Panc1 (cell line): ENCODE measurements at places on chromosomes 4 and X.

- DNase-seq, result no peak
These were observed 10.8 kb upstream of the CRLF2 start for GRCh38 chrX:1223242-1223600.

- no peak for DNase-seq
These were observed 106.3 kb downstream of the SORCS2 start for GRCh38 chr4:7298619-7299009.

- DNase-seq, result no peak
These were observed 3.6 kb downstream of the TLR1 start for GRCh38 chr4:38800961-38801450.

DNA sequence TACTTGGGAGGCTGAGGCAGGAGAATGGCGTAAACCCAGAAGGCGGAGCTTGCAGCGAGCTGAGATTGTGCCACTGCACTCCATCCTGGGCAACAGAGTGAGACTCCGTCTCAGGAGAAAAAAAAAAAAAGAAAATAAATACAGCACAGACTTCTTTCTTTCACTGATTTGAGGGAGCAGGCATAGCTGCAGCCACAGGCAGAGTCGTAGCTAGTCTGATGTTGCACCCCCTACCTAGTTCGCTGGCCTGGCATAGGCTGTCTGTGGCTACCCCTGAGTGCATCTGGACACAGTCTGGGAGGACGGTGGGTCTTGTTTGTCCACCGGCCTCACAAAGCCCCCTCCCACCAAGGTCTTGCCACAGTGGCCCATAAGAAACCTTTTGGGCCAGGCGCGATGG is 21.4 kb downstream of the IL3RA start:
- DNase-seq, result no peak

- DNase-seq, result no peak
These were observed 102.1 kb upstream of the AP1S2 start for GRCh38 chrX:15956681-15957080.

DNA sequence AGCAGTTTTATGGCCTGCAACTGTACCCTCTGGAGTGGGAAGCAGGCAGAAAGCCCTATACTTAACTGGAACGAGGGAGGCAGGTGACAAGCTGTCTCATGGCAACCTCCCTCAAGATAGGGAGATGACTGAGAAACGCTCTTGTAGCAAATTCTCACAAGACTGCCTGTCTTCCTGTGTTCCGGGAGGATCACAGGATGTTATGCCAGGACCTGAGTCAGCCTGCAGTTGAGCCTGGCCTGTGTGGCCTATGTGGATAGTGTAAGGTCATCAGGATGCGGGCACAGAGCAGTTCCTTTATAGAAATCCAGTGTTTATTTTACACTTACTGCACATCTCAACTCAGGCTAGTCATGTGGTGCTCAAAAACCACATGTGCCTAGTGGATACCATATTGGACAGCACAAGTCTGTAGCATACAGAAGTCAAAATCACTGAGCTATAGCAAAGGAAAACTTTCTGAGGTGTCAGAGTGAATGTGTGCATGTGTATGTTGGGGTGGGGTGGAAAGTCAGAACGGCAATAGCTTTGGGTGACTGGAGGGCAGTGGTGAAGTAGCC is 25.2 kb downstream of the TAF7L start:
- DNase-seq, result no peak

GRCh38 chrX:139784807-139785206 is 76.8 kb upstream of the MCF2 start:
- DNase-seq, result no peak

DNA sequence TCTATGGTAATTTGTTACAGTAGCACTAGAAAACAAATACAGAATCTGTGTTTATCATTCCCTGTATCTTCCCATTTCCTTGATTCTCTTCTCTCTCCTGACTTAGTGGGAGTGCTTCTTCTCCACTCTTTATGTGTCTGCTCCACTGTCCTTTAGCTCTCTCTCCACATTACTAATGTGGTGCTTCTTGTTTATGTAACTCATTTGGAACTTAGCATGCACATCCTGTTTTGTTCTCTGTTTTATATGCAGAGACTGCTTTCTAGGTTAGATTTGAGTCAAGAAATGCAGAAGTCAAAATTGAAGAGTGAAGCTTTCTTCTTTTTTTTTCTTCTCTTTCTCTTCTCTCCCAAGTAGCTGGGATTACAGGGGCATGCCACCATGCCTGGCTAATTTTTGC is 25.9 kb downstream of the ADH1A start:
- DNase-seq, result no peak

DNA sequence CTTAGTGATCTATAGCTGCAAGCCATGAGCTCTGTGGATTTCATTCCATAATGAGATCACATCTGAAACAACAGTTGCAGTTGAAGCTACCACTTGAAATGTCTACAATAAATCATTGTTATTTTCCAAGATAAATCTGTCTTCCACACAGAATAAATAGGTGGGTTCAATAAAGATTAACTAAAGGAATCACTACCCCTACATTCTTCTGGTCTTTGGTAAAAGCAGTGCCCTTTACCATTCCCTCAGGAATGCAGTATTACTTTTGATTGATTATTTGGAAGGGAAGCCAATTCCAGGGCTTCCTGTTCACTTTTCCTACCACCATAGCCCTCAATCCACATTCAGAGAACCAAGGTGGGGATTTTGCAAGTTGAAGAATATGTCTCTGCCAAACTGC is 38.9 kb upstream of the MAP9 start:
- no peak for DNase-seq
